ENCODE measurements at places on chromosomes 1 and 21. TPM values are rescaled to one million over a fixed set of nuclear protein-coding genes. Genes with fewer than 3 reads are reported as not detected.

The SYT2 gene
- 2.6 TPM for polyA plus RNA-seq

The CFAP74 gene
- polyA plus RNA-seq, result 0.55 TPM

- no peak for DNase-seq
These were observed 8.7 kb upstream of the DUSP12 start for GRCh38 chr1:161740921-161741320.

- no peak for DNase-seq
These were observed 64.8 kb downstream of the WARS2 start for GRCh38 chr1:119075614-119076013.

Measured in right renal pelvis (tissue), 4 donors.